Neuronal stem cell (in vitro differentiated cells): ENCODE measurements at places on chromosomes 3 and 15.

DNA sequence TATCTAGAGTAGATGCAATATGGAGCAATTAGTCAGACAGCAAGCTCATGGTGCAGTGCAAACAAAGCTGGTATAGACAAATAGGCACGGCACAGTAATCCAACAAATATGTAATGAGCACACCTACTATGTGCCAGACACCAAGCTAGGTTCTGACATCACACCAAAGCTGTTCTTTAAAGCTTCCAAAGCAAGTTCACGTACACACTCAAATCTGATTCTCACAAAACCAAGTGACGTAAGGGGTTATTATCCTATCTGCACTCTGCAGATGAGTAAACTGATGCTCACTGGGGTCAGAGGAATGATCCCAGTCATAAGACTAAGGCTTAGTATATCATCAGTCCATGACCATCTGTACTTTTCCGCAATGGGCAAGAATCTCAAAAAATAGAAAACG lies 27.8 kb upstream of the LIPC start:
- no peak for DNase-seq

DNA sequence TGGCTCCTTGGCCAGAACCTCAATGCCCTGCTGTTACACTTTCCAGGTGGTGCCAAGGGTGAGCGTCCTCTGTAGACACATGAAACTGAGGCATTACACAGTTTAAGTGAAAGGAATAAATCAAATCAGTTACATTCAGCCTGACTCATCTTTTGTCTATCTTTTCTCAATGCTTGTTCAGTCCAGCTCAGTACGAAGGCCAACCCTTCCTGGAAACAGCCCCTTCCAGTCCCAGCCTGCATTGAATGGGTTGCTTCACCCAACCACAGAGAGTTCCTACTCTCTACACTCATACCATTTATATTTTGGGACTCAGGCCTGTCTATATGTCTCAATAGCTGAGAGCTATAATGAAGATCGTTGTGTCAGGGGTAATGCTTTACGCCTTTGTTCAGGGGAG lies 363.6 kb downstream of the RORA start:
- DNase-seq: no peak

GRCh38 chr3:49903451-49904424 lies at the start of gene MST1R:
TSS of gene MST1R (minus strand) at chr3:49903873. CDS start at chr3:49903609, 264 bp downstream.
- DNase-seq: peak; percentile 56

DNA sequence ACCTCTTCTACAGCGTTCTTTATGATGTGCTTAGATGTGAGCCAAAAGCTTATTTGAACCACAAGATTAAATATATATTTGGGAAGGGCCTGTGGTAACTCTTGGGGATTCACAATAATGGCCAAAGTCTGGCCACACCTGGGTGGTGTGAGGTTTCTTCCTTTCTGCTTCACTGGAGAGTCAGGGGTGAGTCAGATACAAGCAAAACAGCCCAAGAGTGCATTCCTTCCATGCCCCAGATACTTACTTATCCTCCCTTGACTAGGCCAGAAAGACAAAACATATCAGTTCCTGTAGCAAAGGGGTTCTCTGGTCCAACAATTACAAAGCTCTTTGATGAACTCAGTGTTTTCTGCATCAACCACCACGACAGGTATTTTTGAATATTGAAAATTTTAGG lies 941 bp downstream of the ZBED2 start:
- no peak for DNase-seq

DNA sequence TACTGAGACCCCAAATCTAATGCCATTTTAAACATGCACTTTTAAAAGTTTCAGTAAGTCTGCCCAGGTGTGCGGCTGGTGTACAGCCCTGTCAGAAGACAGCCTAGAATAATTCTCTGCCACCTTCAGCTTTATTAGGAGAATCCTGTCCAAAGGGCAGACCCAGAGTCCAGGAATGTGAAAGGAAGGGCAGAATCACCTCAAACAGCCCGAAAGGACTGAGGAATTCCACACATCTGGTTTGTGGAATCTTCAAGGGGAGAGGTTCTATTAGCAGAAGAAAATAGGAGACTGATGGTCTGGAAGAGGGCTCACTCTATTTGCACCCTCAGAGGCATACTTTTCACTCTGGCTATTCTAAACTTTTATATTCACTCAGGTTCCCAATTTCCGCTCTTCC lies 46.6 kb downstream of the TYRO3 start:
- no peak for DNase-seq

DNA sequence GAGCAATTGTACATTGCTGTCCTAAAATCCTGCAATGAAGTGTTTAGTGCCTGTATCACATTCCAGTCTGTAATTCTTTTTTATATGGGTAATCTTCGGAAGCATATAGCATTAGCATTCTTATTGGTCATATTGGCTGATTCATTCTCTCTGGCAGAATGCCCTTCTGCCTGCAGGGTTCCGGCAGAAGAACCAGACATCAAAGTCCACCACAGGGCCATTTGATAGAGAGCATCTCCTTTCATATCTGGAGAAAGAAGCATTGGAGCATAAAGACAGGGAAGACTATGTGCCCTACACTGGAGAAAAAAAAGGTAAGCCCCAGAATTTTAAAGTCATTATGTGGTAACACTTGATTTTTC lies 39.6 kb downstream of the TMOD3 start:
- no peak for DNase-seq

DNA sequence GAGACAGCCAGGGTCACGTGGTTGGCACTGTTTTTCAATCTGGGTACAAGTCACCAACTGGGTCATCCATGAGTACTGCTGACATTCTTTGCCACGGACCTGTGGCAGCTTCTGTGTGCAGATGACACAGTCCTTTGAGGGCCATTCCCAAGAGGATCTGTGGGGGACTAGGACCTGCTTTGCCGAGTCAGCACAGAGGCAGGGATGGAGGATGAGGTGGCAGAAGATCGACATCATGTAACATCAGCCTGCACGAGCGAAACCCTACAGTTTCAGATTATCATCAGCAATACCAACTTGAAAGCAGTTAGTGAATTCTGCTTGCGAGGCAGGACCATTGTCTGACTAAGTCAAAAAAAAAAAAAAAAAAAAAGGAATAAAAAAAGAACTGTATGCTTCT lies 227.7 kb downstream of the FOXP1 start:
- DNase-seq: no peak

GRCh38 chr3:44050101-44050500 lies 191.6 kb upstream of the TOPAZ1 start:
- no peak for DNase-seq

GRCh38 chr3:4497005-4497692 lies 4.0 kb downstream of the ITPR1 start:
- no peak for DNase-seq

GRCh38 chr15:31221936-31222515 lies 104.6 kb upstream of the KLF13 start:
- no peak for DNase-seq

DNA sequence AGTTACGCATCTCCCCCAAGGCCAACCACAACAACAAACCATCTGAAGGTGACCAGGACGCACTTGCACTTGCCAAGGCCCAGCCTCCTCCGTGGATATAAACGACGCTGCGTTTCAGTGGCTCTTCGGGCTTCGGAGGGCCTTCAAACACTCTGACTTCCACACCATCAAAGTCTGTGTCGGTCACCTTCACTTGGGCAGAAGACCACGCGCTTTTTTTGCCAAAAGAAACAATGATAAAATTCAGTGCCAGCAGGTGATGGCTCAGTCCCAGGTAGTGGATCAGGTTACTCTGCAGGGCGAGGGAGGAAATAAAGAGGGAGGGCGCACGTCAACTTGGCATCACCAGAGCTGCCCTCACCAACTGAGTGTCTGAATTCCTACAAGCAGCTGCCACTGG lies 63.0 kb downstream of the NCEH1 start:
- no peak for DNase-seq

- DNase-seq: no peak
These were observed 238.8 kb upstream of the WNT5A start for GRCh38 chr3:55725681-55726500.

- no peak for DNase-seq
These were observed 663 bp downstream of the PDCD10 start for GRCh38 chr3:167733961-167734497.

GRCh38 chr3:114307832-114308231 lies 14.0 kb downstream of the TIGIT start:
- DNase-seq: no peak

DNA sequence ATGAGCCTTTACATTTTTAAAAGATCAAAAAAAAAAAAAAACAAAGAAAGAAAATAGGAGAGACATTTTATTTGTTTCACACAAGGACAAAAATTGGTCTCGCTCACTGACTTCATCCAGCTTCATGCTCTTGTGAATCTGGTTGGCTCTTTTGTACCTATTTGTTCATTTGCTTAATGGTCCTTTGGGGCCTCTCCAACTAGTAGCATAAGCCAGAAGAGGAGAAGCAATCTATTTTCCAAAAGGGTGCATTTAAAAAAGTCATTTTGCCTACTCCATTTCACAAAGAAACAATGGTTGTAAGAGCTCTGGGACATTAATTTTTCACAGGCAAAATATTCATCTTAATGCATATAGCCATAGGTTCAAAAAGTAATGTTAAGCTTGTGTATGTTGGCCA lies 168.3 kb upstream of the ADAMTS9 start:
- DNase-seq: no peak

DNA sequence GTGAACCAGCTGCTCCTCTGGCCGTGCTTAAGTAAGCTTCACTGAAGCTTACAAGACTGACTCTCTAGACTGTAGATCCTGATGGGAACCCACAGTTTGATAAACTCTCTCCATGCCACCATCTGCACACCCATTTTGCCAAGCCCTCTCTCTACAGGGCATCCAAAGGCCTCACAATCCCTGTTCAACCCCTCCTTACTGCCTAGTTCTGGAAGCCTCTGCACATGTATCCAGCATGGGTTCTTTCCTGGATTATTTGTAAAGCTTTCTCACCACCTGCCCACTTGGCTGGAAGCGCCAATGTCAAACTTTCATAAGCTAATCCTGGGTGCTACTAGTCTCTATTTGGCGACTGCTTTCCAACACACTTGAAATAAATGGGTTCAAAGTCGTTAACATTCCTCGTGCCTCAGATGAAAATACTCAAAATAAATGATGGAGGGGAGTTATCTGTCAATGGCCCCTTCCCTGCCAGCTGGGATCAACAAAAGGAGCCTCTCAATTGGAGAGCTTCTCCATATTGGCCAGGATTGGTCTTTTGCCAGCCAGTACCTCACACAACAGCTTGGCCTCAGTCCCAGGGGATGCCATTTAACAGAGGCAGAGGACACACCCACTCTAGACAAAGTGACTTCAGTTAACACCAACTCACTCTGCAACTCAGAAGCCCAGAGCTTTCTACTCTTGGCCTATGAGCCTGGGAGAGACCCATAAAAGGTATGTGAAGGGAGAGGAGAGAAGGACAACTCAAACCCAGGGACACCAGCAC lies 48.1 kb downstream of the SH3BP5 start:
- DNase-seq: no peak

DNA sequence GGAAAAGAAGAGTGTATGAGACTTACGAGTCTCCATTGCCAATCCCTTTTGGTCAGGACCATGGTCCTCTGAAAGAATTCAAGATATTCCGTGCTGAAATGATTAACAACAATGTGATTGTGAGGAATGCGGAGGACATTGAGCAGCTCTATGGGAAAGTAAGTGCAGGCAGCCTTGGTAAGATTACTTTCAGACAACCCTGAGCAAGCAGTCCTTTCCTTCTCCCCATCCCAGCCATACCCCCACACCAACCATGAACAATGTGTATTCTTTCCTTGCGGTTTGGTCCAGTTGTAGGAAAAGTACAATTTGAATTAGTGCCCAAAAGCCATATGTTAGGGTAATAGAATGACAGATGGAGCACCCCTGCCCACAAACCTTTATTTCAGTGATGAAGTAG lies 5.6 kb downstream of the TSEN2 start:
- no peak for DNase-seq

DNA sequence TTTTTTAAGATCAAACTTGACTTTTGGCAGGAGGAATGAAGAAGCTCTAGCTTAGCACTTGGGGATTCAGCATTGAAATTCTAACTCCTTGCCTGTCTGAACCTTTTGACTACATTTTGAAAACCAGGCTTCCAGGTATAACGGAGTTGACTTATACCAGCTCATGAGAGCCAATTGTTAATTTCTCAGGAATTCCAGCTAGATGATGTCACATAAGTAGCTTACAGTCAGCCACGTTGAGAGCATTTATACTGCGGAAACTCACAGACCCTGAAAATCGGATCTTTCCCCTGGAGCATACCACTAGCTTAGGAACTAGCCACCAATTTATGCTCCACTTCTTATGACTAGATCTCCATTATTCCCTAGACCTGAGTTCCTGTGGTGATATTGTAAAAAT lies 321.4 kb upstream of the DPH6 start:
- no peak for DNase-seq

- DNase-seq: no peak
These were observed 276.5 kb upstream of the KCNMB2 start for GRCh38 chr3:178259703-178260102.

DNA sequence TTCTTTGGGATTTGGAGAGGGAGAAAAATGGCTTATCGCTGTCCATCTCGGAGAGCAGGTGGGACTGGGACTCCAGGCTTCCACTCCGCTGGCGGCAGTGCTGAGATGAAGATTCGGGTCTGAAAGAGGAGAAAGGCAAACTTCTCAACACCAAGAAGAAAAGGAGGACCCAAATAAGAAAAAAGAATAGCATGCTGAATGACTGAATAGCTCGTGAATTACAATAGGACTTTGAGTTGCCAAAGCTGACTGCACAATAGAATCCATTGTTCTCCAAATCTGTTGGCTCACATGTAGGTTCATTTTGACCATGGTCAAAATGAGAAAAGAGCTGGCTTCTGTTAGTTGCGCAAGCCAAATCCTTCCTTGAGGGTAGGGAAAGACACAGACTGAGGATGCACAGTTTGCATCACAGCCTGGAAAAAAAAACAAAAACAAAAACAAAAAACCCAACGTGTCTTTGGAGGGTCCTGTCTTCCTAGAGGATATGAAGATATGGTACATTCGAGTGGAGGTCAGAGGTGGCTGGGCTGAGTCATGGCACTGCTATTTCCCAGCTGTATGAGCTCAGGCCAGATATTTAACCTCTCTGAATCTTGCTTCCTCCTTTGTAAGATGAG lies 59.3 kb upstream of the LMOD3 start:
- DNase-seq: no peak

- DNase-seq: no peak
These were observed 1.7 kb downstream of the SCN11A start for GRCh38 chr3:39050029-39050428.

DNA sequence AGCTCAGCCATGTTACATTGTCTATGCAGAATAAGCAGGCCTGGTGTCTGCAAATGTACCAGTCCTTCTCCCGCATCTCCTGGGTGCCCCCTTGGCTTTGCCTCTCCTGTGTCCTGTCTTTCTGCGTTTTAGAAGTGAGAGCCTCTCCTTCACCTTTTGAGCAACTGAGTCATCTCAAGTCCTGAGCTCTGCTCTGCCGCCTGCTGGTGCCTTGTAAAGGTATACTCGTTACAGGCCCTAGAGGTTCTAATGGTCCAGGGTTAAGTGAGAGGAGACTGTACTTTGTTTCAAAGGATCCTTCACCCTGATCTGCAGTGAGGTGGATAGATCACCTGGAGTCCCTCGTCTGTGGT lies 12.6 kb downstream of the GHRL start:
- no peak for DNase-seq
